HEK293T (cell line): ENCODE measurements at places on chromosomes 11 and 22.

- no peak for DNase-seq
Observed at GRCh38 chr11:67202028-67202427, 64.2 kb upstream of the GRK2 start.

- DNase-seq, result no peak
Observed at GRCh38 chr11:69278091-69278867, 15.7 kb upstream of the MYEOV start.

GRCh38 chr11:59172345-59173079 is 580 bp downstream of the DTX4 start:
- peak; percentile 15 for DNase-seq

DNA sequence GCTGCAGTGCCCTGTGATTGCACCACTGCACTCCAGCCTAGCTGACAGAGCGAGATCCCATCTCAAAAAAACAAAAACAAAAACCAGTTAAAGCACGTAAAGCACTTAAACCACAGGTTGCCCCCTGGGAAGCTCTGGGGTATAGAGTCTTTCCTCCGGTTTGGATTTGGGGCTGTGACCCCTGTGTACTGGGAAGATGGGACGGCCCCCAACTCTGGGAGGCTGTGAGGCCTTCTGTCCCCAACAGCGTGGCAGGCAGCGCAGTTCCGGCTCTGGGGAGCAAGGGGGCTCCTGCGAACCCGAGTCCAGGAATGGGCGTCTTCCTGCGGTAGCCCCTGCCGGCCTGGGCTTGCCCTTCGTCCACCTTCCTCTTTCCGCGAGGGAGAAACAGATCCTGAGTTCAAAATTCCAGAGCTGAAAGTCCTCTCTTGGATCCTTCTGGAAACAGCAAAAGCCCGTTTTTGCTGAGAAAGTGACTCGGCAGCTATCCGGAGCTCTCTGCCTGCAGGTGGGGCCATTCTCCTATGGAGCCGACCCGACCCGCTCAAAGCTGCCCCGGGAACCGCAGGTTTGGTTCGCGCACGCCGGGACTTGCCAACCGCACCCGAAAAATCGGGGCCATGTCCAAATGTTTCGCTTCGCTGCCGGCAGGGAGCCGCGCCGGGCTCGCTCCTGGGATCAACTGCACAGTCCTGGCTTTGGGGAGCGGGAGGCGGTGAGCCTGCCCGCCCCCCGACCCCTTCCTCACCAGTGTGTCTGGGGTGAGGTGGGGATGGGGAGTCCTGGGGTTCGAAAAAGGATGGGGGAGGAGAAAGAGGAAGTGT is 36.3 kb upstream of the POLA2 start:
- peak; percentile 53 for DNase-seq

- no peak for DNase-seq
Observed at GRCh38 chr22:39880722-39881121, 12.8 kb downstream of the ENTHD1 start.

DNA sequence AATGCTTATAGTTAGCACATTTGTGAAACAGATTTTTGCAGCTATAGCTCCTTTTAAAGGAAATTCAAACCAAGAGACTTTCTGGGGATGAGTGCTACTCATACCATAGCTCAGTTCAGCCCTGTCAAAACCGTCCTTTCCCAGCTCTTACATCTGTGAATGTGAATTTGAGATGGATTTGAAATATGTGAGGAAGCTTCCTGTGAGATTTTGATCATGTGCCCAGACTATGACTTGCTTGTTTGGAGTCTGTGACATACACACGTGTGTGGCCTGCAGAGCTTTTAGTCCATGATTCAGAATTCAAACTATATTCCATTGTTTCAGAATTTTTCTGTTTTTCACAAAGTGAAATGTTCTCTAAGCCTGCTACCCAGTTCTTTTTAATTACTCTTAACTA is 4.4 kb upstream of the MMP1 start:
- no peak for DNase-seq

- DNase-seq, result no peak
Observed at GRCh38 chr22:49238181-49239141, 589.2 kb downstream of the BRD1 start.

DNA sequence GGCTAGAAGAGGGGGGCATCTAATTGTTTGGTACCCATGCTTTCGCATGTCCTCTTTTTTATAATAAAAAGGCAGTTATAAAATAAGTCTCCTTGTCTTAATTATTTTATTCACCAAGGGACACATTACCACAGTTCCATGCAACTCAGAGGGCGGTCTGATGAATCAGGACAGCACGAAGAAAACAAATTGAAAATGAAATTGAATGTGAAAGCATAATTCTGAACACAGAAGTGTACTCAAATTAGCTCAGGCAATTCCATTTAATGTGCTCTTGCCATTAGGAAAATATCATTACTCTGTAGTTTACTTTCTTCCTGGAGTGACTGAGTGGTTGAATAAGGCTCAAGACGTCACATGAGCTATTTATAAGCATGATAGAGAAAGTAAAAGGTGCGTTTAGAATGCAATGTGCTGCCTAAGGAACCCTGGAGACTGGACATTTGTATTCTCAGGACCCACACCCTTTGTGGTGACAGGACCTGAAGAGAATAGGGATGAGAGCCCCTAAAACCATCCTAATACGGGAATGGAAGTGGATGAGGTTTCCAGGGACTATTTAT is 59.6 kb downstream of the MTNR1B start:
- DNase-seq, result no peak

DNA sequence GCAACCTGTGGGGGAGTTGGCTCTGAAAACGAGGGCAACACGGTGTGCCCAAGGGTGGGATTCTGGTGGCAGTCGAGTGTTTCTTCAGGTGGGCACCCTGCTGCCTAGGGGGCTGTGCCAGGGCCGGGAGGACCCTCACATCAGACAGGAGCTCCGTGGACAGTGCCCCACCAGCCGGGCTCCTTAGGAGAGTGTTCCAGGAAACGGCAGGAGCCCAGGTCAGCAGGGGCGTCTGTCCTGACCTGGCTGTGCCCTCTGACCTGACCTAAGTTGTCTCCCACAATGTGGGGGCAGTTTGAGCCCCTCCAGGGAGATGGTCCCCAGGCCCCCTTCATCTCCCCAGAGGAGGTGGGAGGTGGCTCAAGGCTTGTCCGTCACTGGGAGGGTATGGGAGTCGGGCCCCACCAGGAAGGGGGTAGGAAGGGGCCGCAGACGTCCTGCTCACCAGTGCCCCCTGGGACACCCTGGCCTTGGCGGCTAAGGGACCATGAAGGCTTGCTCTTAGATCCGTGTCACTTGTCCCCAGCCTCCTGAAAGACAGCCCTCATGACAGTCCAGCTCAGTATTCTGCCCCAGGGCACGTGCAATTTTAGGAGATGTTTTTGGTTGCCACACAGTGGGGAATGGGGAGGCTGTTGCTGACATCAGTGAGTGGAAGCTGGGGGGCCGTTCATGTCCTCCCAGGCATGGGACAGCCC is 32.2 kb upstream of the GAL start:
- DNase-seq, result no peak

GRCh38 chr11:23123753-23124152 is 263.5 kb upstream of the CCDC179 start:
- DNase-seq, result no peak

- DNase-seq, result no peak
Observed at GRCh38 chr11:6927030-6927617, 898 bp downstream of the ZNF215 start.

- no peak for DNase-seq
Observed at GRCh38 chr11:7436146-7436545, 49.2 kb upstream of the OLFML1 start.

DNA sequence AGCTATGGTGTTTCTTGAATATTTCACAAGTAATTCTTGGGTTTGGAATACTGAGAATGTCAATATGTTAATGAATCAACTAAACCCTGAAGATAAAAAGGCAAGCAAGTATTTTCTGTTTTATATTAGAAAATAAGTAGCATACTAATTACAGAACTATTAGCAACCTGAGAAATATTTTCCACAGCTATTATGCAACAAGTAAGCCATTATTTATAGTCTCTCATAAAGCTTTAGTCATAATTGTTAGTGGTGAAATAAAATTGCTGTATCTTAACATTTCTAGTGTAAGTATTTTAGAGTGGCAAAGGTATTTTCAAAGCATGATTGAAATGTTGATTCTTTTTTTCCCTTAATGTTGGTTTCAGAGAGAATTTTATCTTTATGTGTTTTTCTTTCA is 53.3 kb downstream of the FAR1 start:
- DNase-seq, result no peak

GRCh38 chr11:117328375-117329010 is 839 bp downstream of the CEP164 start:
- DNase-seq, result peak; percentile 39

DNA sequence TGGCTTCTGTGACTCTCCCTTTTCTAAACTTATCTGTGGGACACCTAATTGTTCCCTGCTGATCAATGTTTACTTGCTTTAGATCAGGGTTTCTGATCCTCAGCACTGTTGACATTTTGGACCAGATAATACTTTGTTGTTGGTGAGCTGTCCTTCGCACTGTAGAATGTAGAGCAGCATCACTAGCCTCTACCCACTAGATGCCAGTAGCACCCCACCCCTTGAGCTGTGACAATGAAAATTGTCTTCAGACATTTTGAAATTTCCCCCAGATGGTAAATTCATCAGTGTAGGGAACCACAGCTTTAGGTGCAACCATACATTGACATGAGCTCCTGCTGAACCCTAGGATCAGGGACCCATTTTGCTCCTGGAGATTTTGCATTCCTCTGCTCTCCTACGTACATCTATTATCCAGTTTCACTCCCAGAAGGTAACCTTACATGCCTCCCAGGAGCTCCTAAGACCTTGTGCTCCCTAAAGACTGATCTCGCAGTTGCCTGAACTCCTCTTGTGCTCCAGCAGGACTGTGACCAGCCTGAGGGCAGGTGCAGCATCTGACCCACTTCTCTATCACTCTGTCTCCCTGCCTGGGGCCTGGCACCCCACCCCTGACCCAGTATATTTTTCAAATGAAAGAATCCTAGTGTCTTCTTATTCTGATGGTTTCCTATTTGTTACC is 107.8 kb downstream of the FAR1 start:
- no peak for DNase-seq

GRCh38 chr11:22634897-22635629 is 9.4 kb upstream of the FANCF start:
- no peak for DNase-seq

- no peak for DNase-seq
Observed at GRCh38 chr11:128789497-128790150, 77.5 kb downstream of the KCNJ1 start.

DNA sequence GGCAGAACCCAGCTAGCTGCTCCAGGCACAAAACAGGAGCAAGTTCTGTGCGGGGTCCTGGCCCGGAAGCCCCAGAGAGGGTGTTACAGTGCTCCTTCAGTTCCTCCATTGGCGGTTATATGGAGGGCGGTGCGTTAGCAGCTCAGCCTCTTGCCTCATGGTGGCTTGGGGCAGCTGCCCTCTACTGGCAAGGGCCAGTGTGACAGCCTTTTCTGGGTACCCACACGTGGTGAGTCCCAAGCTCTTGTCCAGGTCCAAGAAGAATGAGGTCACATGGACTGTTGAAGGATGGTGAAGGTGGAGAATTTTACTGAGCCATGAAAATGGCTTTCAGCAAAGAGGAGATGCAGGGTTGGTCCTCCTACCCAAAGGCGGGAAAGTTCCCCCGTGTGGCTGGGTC is 100.5 kb downstream of the WT1 start:
- DNase-seq, result no peak

- no peak for DNase-seq
Observed at GRCh38 chr11:27847496-27847895, 147.2 kb upstream of the BDNF start.

DNA sequence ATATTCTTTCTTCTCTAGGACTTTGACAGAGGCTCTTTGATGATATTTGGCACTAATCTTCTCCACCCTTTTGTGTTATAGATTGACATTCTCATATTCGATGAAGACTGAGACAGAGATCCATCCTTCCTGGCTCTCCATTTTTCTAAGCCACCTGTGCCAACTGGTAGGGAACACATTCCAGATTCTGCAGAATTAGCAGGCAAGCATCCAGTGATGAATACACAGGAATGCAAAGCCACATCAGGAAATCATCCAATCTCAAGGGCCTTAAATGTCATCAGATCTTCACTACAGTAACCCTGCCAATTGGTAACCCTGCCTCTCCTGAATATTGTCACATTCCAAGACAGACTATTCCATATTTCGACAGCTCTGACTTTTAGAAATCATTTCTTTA is 718.4 kb upstream of the API5 start:
- DNase-seq, result no peak

GRCh38 chr11:17506314-17506713 is 29.7 kb upstream of the ABCC8 start:
- DNase-seq, result no peak

DNA sequence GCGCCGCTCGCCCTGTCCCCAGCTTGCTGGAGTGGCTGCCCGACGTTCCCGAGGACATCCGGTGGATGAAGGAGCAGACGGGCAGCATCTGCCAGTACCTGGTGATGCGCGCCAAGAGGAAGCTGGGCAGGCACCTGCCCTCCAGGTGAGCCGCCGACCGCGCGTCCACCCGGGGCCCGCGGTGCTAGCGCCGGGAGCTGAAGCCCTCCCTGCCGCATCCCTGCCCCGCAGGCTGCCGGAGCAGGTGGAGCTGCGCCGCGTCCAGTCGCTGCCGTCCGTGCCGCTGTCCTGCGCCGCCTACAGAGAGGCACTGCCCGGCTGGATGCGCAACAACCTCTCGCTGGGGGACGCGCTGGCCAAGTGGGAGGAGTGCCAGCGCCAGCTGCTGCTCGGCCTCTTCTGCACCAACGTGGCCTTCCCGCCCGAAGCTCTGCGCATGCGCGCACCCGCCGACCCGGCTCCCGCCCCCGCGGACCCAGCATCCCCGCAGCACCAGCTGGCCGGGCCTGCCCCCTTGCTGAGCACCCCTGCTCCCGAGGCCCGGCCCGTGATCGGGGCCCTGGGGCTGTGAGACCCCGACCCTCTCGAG is 3.3 kb upstream of the CRACR2B start:
- DNase-seq, result no peak

DNA sequence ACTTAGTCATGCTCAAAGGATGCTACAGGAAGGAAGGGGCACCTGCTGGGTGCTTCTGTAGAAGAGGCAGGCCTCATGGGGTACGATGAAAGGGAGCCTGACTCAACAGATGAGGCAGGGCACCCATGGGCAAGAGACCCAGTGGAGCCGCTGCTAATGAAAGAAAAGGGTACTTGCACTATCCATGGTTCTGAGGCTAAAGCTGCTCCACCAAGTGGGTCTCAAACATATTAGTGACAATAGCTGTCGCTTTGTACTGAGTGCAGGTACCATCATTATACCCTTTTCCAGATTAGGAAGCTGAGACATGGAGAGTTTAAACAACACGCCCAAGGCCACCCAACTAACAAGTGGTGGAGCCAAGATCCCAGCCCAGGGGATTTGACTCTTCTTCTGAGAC is 127.5 kb upstream of the SERPIND1 start:
- DNase-seq, result no peak

GRCh38 chr11:112300094-112300786 is 39.6 kb upstream of the PLET1 start:
- DNase-seq, result no peak
